Stimulated activated CD4-positive, alpha-beta T cell treated with anti-CD3 and anti-CD28 coated beads, Interleukin-1b, Interleukin-23, amount 100 ng/mL, for 1 hour (primary cell): ENCODE measurements at places on chromosomes 7 and 10.

GRCh38 chr7:44955733-44956132 is 23.1 kb downstream of the MYO1G start:
- no peak for DNase-seq

- DNase-seq, result no peak
These were observed 34.0 kb downstream of the PNLIPRP3 start for GRCh38 chr10:116461680-116462079.

DNA sequence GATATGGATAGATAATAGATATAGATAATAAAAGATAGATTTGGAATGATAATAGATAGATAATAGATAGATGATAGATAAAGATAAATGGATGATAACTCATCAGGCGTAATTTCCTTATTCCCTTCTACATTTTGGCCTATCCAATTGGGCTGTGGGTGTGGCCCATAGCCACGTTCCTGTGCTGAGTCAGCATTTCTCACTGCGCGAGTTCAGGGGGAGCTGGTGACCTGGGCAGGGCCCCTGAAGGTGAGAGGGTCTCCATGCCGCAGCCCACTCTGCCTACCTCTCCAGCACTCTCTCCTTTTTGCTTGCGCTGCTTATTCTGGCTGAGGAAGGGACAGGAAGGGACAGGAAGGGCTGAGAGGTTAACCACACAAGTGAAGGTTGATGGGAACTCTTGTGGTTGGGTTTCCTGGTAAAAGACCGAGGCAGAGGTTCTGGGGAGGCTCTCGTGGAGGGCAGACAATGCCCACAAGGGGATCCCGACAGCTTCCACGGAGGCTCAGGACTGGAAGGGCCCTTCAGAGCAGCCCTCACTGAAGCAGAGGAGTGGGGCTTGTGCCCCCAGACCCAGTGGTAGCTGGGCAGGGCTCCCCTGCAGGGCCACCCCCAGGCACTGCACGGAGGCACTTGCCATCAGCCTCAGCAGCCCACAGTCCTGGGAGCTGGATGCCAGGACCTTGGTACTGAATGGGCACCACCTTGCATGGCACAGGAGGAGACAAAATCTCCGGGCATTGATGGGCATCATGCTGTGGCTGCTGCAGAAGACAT is 247.3 kb upstream of the PITRM1 start:
- DNase-seq, result no peak

DNA sequence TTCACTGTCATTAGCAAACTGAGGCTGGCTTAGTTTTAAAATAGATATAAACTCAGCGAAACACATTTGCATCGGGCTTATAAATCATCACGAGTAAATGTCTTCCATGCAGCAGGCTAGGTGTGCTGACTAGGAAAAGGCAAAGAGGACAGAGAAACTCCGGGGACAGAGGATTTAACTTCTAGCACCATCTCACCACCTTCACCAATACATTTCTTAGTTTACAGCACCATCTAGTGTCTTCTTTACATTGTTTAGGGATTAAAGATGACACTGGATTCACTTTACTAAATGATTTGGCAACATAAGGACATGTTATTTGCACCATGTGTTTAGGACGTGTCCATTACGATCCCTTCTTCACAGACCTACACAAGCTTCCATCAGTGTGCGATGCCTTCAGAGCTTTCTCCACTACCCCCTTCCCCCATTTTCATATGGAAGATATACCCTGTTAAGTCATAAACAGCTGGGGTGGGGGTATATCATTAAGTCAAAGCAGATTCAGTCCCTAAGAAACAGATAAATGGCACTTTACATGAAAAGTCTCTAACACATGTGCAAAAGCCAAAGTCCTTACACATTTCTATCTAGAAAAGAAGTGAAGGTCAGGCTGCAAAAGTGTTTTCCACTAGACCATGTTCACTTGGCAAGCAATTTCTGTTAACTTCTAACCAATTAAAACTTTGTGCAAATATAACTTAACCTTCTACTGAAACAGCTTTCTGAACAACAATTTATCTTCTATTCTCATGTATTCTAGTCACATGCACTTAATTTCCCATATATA is 103.3 kb downstream of the GRB10 start:
- DNase-seq, result no peak

DNA sequence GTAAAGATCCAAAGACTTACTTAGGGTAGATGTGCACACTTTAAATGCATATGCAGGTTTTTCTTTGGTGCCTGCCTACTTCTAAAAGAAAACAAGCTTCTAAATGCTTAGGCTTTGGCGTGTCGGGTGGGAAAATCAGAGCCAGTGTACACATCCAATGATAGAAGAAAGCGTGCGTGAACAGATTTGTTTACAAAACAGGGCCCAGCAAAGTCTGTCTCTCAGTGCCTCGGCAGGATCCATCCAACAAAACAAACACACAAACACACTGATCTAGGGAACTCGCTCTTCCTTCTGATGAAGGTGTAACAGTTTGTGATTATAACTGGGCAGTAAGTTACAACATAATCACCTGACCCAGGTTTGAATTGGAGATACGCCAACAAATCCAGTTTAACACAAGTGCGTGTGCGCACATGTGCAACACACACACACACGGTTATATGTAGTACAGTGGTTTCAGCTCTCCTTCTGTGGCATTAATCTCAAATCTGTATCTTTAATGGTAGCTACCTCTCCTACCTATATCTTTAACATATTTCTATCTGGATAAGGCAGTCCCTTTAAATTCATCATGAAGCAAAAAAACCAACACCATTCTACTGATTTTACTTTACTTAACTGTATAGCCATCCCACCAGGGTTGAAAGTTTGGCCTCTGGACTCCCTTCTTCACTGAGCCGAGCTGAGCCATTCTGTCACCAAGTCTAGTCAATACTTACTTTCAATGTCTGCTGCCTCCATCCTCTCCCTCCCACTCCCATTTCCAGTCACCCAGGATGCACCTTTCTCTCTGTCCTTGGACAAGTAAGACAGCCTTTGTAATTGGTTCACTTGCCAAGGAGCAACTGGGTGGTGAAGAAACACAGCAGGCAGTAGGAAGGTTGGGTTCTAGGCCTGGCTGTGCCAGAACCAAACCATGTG is 184.4 kb upstream of the KLF14 start:
- no peak for DNase-seq

DNA sequence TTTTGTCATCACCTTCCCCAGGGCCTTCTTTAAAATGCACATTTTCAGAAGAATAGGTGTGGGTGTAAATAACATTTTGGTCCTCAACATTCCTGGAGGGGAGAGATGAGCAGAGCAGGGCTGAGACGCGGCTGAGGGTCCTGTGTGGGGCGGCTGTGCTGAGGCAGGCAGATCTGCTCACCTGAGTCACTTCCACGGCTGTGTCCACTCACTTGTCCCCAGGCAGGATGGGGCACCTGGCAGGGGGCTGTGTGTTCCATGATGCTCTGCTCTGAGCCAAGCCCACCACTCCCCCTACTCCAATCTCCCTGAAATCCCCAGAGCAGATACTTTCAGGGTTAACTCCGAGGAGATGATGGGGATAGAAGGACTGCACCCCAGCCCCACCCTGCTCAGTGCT is 93.8 kb downstream of the GLRX3 start:
- DNase-seq, result no peak

DNA sequence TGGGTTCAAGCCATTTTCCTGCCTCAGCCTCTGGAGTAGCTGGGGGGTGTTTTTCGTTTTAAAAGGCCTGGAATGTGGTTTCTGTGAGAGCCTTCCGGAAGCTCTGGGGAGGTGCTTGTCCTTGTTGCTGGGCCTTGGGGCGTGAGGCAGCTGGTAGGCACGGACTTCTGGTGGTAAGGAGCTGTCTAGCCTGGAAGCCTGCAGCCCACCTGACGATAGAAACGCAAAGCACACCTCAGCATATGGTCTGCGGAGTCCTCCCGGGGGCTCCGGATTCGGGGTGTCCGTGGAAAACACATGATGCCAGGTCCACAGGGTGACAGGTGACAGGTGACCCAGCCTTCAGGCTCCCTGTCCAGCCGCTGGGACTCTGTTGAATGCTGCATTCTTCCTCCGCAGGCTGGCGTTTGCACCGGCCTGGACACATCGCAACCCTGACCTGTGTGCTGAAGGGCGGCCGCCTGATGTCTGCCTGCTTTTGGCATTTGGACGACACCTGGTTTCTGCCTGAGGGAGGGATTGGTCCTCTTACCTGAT is 37.3 kb downstream of the INPP5A start:
- no peak for DNase-seq

DNA sequence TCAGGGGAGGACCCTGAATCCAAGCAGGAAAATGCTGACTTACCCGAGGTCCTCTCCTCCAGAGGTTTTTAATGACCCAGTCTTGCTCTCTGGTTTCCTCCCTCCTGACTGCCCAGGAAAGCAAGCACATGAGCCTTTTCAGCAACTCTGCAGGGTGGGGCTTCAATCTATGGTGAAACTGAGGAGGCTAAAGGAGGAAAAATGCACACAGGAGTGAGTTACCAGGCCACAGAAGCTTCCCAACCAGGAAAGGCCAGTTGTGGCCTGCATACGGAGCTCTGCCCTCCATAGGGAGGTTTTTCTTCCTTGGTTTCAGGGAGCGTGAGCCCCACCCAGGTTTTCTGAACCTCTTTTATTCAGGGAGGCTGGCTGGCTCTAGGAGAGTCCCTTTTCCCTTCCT is 14.1 kb upstream of the DLG5 start:
- no peak for DNase-seq

GRCh38 chr10:49508654-49509053 is 30.3 kb downstream of the ERCC6 start:
- DNase-seq, result no peak

GRCh38 chr7:158255558-158255957 is 332.1 kb downstream of the PTPRN2 start:
- DNase-seq, result no peak
